Activated CD4-positive, alpha-beta T cell treated with anti-CD3 and anti-CD28 coated beads, Interleukin-2, amount 50 U/mL, for 24 hours (primary cell): ENCODE measurements at places on chromosomes 1 and 21.
A peak's percentile ranks its signal among the peaks of the same experiment; 100 is the strongest.

DNA sequence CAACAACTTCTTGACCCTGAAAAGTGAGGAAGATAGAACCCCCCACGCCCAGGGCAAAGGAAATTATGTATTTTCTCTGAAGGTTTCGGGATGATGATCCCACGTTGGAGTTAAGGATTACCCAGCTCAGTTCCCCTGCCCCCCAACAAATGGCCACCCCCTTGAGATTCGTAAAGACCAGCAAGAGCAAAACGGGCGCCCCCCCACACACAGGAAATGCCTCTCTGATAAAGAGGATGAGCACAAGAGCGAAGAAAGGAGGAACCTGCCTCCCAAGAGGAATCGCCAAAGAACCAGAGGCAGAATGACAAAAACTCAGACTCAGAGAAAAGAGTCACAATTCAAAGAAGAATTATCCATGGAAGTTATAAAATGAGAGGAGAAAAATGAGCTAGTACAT lies 576.9 kb downstream of the MATN1 start:
- no peak for DNase-seq

GRCh38 chr1:9822897-9823692 lies 670 bp downstream of the CLSTN1 start:
- no peak for DNase-seq

- DNase-seq = no peak
Measured at GRCh38 chr21:33278721-33279120, 12.6 kb downstream of the IL10RB start.

DNA sequence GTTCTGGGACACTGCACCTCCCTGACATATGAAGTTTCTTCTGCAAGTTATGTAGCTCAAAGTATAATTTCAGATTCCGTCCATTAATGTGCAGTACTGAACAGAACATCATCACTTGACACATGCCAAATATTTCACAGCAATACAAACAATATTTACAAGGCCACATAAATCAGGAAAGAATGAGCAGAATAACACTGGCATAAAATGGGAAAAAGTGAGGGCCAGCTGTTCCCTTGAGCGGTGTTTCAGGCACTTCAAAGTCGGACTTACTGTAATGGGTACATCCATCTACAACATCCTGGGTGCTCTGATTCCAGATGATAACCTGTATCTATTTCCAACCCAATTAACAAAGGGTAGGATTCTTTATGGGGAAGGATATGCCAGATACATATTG lies 217.4 kb downstream of the APP start:
- no peak for DNase-seq

- DNase-seq = no peak
Measured at GRCh38 chr1:221573756-221574155, 168.1 kb downstream of the DUSP10 start.

DNA sequence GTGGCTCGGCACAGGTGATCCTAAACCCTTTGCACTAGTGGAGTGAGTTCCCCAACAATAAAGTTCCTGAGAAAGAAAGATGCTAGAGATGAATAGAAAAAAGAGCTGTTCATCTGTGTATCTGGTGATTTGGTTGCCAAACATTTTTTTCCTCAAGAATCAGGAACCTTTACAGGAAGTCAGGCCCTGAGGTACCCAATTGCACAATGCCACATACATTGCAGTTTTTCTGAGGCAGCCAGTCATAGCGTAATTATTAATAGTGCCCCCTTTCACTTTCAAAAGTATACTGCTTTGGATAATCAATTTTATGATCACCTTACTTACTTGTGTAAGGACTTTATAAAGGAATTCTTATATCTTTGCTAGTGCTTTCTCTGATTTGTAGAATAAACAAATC lies 346.3 kb upstream of the POU3F1 start:
- no peak for DNase-seq

DNA sequence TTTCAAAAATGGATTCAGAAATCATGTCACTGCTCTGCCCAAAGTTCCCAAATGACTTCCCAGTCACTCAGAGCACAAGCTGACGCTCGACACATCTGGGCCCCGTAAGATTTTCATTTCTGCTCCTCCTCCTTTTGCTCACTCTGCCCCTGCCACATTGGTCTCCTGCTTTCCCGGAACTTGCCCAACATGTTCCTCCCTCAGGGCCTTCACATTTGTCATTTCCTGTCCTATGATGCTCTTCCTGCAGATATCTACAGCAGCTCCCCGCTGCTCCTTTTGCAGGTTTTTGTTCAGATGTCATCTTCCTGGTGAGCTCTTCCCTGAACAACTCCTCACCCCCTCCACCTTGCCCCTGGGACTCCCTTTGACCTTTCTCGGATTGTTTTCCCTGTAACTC lies 58.5 kb upstream of the IVNS1ABP start:
- DNase-seq = no peak

DNA sequence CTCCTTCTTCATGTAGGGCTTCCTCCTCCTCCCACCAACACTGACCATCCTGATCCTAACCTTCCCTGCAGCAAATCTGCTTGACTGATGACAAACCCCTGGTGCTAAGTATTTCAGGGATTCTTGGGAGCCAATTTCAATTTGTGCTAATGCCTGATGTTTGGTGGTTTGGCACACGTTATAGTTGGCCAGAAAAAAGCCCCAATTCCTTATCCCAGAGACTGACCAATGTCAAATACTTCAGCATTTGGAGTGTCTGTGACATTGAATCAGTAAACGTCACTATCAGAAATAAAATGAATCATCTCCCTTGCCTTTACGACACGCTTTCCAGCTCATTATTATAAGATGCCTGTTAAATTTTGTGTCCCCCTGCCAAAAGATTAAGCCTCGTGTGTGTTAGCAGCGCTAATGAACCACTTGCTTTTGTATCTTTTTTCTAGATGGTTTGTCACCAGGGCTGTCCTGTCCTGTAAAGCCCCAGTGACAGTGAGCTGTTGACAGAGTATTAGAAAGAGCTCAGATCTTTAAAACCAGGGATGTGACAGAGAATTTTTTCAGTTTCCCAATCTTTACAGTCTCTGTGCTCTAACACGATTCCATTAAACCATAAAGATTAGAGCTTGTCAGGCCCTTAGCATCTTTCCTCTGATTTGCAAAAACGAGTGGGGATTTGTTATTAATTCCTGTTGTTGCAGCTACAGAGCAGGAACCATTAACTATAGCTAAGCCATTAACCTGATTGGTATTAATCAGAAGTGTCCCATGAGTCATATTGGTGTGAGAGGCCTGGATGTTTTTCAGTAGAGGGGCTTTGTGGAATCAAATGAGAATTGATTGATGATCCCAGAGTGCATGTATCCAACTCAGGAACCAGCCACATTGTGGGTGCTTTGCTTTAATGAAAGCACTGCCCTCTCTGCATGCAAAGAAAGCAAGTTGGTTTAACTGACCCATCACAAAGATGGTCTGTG lies 665.1 kb upstream of the PLXNA2 start:
- no peak for DNase-seq

GRCh38 chr1:240000634-240001033 lies 91.0 kb upstream of the FMN2 start:
- no peak for DNase-seq

- no peak for DNase-seq
Measured at GRCh38 chr1:208090388-208091301, 153.5 kb downstream of the PLXNA2 start.

GRCh38 chr1:54604572-54605370 lies 18.6 kb downstream of the FAM151A start:
- no peak for DNase-seq

- DNase-seq = no peak
Measured at GRCh38 chr1:154467434-154468102, 34.5 kb upstream of the TDRD10 start.

- no peak for DNase-seq
Measured at GRCh38 chr1:121522061-121522759, 337.4 kb downstream of the SRGAP2C start.

- DNase-seq = peak; percentile 33
Measured at GRCh38 chr21:33894736-33895288, 20.8 kb downstream of the ATP5PO start.

GRCh38 chr1:239893127-239893731 lies 198.5 kb upstream of the FMN2 start:
- no peak for DNase-seq

- no peak for DNase-seq
Measured at GRCh38 chr1:116927049-116927798, 17.5 kb downstream of the PTGFRN start.

DNA sequence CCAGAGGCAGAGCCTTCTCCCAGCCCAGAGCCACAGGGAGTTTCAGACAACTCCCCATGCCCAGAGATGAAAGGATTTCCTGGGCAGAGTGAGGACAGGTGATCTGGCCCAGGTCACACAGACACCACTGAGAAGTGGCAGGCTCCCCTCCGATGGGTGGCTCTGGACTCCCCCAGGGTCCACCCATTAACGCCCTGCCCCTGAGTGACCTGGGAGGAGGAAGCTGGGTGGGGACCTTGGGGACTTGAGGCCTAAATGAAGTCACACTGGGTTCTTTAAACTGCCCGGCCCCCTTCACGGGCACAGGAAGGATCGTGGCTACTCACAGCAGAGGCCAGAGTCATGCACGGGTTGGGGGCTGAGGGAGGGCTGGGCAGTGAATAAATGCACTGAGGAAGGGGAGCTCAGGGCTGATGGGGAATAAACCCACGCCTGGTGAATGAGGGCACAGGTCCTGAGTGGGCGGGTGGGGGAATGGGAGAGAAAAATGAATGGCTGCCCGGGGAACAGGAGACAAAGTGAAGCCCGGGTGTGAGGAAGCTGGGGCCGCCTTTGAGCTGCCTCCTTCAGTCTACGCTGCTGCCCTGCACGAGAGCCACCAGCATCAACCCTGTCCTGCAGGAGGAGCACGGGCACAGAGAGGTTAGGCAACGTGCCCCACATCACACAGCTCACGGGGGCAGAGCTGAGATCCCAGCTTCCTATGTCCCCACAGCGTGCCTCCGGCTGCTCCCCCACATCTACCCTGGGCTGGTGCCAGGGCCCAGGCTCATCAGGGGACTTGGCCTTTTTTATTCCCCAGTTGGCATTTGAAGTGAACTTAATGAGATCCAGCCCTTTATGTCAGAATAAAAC lies 404.3 kb downstream of the MATN1 start:
- no peak for DNase-seq

- no peak for DNase-seq
Measured at GRCh38 chr1:47618830-47619229, 181.0 kb downstream of the FOXD2 start.

GRCh38 chr21:32641710-32642698 lies 29.8 kb upstream of the CFAP298 start:
- no peak for DNase-seq

DNA sequence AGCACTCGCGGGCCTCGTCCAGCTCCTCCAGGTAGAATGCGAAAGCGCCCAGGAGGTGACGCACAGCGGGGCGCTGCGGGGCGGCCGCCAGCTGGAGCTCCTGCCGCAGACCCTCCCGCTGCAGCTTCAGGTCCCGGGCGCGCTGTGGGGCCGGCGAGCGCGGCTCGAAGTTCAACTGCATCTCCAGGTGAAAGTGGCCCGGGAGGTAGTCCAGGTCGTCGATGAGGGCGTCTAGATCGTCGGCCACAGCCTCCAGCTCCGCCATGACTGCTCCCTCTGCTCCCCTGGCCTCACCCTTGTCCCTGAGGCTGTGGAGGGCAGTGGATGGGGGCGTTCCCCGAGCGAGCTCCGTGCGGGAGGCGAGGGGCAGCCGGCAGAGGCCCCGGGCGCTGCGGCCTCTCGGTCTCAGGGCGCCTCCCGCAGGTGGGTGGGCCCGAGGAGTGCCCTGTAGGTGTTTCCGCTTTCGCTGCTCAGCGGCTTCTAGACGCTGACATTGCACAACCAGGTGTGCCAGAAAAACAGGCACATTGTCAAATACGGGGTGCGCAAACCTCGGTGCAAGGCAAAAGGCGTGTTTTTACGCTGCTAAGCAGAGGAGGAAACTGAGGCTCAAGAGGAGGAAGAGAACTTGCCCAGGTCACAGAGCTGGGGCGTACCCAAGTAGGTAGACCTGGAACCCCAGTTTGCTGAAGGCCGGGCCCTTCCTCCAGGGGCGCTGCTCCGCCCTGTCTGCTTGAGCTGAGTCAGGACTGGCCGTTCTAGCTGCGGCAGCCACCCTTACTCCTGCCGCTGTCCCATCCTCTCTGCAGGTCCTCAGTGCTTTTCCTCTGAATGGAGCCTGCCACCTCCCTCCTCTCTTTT lies at the start of gene TTC22:
TSS of gene TTC22 (minus strand) at position 425 of the 861 bp plus-strand sequence. CDS start at position 265, 160 bp downstream.
- DNase-seq = peak; percentile 59

DNA sequence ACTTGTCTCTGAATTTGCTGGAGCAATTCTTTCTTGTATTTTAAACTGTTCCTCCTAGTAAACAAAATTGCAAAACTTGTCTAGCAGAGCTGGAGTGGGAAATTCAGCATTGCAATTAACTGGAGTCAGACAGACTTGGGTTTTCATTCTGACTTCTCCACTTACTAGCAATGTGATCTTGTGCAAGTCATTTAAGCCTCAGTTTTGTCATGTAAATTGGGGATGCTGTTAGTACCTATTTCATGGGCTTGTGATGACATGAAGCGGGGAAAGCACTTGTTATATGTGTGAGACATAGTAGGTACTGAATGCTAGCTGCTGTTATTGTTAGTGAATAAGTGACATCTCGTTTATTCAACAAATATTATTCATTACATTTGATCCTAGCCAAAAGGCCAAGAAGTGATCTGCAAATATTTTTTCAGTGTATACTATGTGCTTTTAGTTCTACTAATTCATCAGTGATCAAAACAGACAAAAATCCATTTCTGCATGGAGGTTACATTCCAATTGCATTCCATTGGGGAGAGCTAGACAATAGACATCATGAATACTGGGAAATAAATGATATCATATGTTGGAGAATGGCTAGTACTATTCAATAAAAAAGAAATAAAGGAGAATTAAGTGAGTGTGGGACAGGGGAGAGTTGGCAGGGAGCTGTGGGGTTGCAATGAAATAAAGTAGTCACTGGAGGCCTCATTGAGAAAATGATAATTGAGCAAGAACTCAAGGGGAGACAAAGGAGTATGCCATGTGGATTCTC lies 47.1 kb downstream of the CACHD1 start:
- no peak for DNase-seq

GRCh38 chr1:20153000-20153418 lies 13.9 kb downstream of the PLA2G2F start:
- DNase-seq = no peak

GRCh38 chr1:156643049-156643777 lies 1.3 kb downstream of the BCAN start:
- DNase-seq = no peak

GRCh38 chr1:6074192-6074901 lies 28.7 kb downstream of the KCNAB2 start:
- no peak for DNase-seq

GRCh38 chr1:74246315-74246714 lies 11.1 kb downstream of the TNNI3K start:
- no peak for DNase-seq

DNA sequence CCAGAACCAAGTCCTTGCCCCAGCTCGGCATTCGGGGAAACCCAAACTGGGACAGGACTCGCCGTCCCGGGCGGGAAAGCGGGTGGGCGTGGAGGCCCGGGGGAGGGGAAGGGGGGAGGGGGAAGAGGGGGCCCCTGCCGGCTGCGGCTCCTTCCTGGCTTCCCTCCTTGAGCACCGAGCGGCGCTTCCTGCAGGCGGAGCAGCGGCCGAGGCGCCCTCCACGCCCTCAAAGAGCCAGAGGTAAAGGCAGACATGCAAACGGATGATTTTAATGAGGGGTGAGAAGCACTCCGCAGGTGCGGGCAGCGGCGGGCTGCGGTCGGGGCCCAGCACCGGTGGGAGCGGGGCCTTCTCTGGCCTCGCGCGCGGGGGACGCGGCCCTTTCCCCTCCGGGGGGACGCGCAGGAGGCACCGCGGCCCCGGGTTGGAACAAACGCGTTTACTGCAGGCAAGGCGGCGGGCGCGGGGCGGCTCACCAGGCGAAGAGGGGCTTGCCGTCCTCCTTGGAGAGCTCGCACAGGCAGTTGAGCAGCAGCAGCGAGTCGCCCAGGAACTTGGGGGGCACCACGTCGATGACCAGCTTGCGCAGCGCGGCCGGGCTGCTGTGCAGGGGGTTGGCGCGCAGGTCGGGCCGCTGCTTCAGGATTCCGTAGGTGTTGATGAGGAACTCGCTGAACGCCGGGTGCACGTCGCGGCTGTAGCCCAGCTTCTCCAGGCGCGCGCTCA lies 5.7 kb upstream of the FTCD start:
- DNase-seq = no peak
